ENCODE measurements at places on chromosomes 6 and 20. TPM values are rescaled to one million over a fixed set of nuclear protein-coding genes. Genes with fewer than 3 reads are reported as not detected.

GRCh38 chr20:37114012-37114411 is 18.2 kb upstream of the RBL1 start:
- no peak for DNase-seq

DNA sequence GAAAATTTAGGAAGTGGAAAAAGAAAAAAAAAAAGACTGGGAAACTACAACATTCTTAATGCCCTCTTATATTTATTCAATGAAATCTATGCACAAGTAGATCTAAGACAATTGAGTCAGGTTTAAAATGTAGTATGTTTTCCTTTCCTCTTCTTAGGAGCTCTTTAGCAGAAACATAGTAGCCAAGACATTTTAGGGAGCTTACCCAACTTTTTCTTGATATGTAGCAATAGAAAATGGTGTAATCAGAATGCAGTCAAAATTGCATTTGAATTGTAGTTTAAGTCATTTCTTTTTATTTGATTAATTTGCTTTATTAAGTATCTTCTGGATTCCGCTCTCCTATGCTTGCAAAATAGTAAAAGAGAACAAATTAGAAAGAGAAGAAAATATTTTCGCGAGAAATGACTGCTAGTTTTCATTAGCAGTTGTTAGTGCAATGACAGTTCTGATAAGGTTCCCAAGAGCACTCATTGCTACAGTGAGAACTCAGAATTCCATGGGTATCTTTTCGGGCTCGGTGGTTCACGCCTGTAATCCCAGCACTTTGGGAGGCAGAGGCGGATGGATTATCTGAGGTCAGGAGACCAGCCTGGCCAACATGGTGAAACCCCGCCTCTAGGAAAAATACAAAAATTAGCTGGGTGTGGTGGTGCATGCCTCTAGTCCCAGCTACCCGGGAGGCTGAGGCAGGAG is 52.2 kb downstream of the JARID2 start:
- DNase-seq: no peak

Gene MRAP2
- 0.47 TPM for total RNA-seq

DNA sequence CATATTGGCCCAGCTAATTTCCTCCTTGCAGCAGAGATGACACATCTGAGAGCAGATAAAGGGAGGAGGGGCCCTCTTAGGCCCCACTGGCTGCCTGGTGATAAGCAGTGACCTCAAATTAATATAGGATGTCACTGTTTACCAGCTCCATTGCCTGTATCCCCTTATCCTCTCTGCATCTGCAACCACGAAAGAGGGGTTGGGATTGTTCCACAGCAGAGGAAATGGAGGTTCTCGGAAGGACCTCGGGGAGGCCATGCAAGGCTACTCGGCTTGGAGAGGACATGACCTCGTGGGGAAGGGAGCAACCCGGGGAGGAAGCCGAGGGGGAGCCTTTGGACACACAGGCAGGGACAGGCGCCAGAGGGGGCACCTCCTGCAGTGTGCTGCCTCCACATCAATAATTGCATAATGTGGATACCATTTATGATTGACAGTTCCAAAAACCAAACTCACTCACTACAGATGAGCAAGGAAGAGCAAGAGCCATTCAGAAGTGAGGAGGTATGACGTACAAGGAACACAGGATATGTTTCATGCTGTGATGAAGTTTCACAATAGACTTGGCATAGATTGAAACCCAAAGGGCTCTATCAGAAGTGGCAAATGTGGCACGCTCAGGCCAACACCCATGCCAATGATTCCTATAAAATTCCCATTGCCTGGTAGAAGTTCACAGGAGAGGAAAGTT is 177.2 kb upstream of the RNF24 start:
- DNase-seq: no peak

- DNase-seq: no peak
Observed at GRCh38 chr6:37253486-37254007, 4.0 kb upstream of the TBC1D22B start.

DNA sequence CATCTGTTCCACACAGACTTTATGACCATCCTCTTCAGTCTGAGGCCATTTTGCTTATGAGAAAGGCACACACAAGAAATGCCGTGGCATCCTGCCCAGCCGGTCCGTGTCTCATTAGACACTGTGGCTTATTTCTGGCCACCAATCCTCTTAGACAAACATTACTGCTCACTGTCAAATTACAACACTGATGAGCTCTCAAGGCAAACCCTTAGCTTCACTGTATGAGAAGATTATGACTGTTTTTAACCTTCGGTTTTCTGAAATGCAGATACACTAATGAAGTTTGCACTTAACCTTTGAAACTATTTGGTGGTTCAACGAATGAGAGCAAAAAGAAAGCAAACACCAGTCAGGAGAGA is 50.5 kb upstream of the DST start:
- DNase-seq: peak; percentile 59

DNA sequence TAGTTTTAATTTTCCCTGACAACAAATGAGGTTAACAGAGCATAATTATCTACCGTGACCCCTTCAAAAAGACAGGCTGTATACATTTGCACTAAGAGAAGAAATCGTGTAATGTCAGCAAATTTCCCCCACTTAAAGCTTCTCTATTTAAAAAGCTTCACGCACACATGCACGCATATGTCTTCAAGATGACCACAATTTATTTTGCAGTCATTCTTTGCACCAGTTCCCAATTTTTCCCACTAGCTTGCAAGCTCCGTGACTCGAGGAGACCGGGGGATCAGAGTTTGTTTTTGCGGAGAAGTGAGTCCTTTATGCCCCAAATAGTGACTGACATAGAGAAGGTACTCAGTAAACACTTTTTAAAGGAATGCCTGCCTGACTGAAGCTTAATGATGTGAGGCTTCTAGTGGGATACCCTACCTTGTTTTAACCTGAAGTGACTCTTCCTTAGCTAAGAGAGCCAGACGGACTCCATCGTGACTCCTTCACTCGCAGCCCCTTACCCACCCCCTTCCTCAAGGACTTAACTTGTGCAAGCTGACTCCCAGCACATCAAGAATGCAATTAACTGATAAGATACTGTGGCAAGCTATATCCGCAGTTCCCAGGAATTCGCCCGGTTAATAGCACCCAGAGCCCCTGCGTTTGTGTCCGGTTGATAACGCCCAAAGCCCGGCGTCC is 9.3 kb upstream of the NQO2 start:
- no peak for DNase-seq

DNA sequence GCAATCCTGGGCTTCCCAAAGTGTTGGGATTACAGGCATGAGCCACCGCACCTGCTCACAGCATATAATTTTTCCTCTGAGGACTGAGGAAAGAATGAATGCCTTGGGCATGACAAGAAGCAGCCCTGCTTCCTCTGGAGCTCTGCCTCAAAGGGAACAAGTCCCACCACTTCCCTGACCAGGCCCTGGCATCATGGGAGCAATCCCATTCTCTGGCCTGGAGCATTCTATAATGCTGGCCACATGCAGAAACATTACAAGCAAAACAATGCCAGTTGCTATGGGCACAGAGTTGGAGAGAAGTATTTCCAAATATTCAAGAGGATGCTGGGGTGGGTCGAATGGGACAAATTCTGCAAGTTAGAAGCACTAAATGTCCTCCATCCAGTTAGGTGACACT is 41.5 kb upstream of the ARMH2 start:
- no peak for DNase-seq

- DNase-seq: no peak
Observed at GRCh38 chr6:52306972-52307870, 22.7 kb upstream of the MCM3 start.

DNA sequence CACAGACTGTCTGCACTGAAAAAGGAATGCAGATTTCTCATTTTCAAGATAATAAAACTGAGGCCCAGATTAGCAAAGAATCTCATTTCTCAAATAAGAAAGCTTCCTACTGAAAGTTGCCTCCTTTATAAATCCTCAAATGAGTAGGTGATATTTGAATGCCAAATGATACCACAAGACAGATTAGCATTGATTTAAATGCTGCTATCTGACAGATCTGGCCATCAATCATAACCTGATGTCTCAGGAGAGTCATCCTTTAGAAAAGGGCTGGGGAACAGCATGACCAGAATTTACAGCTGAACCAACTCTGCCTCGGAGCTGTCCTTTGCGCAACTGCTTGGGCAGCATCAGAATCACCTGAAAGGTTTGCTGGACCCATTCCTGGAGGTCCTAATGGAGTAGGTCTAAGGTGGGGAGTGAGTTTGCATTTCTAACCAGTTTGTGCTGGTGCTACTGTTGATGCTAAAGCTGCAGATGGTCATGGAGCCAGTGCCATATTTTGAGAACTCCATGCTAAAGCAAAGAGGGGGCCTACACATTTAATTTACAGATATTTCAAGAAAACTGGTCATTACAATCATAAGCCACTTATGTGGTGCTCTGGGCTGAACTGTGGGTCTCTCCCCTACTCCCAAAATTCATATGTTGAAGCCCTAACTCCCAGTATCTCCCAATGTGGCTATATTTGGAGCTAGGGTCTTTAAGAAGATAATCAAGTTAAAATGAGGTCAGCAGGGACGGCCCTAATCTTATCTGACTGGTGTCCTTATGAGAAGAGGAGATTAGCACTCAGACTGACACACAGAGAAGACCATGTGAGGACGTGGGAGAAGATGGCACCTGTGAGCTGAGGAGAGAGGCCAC is 295.5 kb upstream of the JARID2 start:
- no peak for DNase-seq

DNA sequence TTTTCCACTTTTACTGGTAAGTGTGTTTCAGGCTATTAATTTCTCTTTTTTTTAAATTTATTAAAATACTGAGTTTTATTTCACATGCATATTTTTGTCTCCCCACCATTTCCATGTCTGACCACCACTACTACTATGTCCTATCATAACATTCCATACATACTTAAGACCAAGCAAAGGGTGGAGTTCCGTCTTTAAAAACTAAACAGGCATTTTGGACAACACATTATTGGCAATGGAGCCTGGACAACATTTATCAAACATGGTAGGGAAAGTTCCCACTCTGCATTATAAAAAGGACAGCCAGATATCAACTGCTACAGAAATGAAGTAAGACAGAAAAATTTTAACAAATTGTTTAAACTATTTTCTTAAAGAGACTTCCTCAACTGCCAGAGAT is 91.9 kb downstream of the LMBRD1 start:
- DNase-seq: no peak

DNA sequence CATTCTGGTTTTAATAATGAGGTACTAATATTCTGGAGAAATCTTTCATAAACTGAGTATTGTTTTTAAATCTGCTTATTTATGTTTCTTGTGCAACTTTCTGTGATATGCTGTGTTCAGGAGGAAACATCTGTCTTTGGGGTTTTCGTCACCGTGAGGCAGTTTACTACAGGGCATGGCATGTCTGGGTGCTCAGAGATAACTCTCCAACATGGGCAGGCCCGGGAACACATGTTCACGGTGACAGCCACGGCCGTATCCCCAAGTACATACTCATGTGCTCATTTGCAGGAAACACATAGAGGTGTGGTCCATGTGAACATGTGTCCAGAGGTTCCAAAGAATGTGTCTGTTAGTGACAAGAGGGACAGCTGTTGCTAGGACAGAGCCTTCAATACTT is 62.1 kb upstream of the CNKSR3 start:
- no peak for DNase-seq

- DNase-seq: no peak
Observed at GRCh38 chr6:33905071-33905609, 101.3 kb upstream of the MLN start.

- no peak for DNase-seq
Observed at GRCh38 chr20:40902661-40903060, 126.0 kb upstream of the TOP1 start.

DNA sequence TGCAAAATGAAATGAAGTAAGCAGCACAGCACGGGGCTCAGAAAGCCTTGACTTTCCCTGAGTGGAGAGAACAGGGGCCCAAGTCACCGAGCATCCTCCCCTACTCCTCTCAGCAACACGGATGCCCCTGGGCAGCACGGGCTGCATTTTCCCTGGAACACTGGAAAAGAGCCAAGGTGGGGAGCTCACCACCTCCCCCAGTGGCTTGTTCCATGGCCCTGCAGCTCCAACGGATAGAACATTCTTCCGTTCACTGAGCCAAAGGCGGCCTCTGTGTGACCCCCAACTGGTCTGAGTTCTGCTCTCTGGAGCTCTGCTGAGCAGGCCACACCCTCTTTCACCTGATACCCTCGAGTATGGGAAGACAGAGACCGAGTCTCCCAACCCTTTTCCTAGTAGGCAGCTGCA is 20.8 kb upstream of the EMILIN3 start:
- no peak for DNase-seq
